ENCODE measurements at places on chromosomes 2 and 18.
A peak's percentile ranks its signal among the peaks of the same experiment; 100 is the strongest.

DNA sequence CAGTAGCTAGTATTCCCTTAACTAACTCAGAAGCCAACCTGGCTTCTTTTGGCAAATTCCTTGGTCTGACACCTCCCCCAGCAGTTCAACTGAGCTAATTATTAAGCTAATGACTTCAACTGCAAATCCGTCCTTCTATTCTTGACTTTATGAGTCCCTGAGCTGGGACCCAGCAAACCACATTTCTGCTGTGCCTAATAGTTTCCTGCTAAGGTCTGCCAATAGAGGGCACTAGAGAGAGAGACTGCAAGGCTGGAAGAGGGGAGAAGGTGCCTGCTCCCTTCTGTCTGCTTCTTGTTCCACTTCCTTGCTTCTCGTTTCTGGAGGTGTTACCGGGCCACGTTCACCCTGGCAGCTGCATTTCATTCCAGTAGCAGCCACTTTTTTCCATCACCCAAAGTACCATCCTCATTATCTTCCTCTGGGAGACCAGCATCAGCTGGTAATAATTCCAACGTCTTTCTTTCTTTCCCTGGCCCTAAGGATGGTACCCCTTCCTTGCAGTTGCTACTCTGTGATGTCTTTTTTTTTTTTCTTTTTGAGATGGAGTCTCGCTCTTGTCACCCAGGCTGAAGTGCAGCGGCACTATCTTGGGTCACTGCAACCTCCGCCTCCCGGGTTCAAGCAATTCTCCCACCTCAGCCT, 352.0 kb downstream of the TNS1 start:
- peak; percentile 75 for DNase-seq

DNA sequence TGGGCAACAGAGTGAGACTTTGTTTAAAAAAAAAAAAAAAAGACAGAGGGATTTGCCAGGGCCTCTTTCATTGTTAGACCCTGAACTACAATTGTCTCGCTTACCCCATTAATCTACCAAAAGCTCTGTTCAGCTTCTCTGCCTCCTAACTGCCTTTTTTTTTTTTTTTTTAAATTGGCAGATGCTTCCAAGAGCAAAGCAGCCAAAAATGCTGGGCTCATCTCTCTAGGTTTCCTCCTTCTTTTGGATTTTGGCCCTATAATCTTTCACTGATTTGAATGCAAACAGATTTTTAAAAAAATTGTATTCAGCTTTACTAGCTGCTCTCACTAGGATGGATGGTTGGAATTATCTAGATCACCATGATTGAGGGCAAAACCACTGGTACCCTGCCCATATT, 33.2 kb upstream of the RAPGEF4 start:
- no peak for DNase-seq

GRCh38 chr2:48253301-48253700, 276.7 kb upstream of the STON1 start:
- peak; percentile 47 for DNase-seq

- DNase-seq, result no peak
Measured at GRCh38 chr18:48867978-48868377, 82.8 kb downstream of the SMAD7 start.

- peak; percentile 72 for DNase-seq
Measured at GRCh38 chr2:126275098-126275497, 380.9 kb upstream of the GYPC start.

- no peak for DNase-seq
Measured at GRCh38 chr18:24095976-24096375, 42.9 kb upstream of the CABYR start.

DNA sequence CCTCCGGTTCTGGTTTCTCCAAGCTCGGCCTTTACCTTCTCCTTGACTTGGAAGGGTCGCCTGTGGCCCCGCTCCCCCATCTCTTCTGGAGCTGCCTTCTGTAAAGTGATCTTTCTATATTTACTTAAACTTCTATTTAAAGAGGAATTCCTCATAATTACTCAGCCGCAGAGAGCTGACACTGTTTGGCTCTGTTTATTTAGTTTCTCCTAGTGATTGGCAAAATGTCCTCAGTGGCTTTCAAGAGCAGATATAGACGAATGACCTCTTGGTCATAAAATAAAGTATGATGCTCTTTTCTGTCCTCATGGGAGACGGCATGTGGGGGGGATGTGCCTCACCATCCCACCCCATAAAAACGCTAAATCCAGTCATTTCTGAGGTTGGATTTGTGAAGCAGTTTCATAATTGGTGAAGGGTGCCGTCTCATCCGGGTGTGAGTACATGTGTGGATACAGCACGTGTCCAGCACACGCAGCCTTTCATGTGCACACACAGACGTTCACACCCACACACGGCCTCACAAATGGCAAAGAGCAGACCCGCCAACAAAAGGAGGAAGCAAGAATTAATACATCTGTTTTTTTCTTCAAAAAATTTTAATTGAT, 43.4 kb upstream of the SMAD7 start:
- no peak for DNase-seq

DNA sequence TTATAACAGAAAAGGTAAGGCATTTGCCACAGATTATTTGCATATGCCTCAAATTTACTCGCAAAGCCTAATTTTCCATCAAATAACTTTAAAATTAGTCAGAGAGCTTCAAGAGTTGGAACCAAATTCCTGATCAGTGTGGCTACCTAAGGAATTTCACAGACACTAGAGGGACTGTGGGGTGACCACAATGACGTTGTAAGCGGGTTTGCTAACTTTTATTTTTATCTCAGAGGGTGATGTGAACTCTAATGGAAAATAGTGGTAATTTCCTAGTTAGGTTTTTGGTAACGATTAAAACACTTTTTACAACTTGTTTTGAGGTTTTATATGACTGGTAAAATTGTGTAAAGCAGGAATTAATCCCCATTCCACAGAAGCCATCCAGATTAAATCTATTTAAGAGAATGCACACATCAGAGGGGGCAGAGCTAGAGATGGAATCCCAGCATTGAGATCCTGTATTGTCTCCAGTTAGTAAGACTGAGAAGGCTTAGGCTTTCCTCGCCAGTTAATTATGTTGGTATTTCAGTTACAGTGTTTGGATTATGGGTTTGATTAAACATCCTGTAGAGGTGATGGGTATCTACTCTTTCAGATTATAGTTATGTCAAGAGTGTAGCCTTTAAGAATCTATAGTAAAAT, 129.0 kb downstream of the GPD2 start:
- DNase-seq, result no peak

Measured in NB4 (cell line).